ENCODE measurements at places on chromosomes 3 and 15.
A peak's percentile ranks its signal among the peaks of the same experiment; 100 is the strongest.

- no peak for DNase-seq
Measured at GRCh38 chr15:64597477-64597822, 137.1 kb downstream of the ZNF609 start.

GRCh38 chr3:25090698-25091453 is 337.2 kb upstream of the RARB start:
- DNase-seq, result no peak

DNA sequence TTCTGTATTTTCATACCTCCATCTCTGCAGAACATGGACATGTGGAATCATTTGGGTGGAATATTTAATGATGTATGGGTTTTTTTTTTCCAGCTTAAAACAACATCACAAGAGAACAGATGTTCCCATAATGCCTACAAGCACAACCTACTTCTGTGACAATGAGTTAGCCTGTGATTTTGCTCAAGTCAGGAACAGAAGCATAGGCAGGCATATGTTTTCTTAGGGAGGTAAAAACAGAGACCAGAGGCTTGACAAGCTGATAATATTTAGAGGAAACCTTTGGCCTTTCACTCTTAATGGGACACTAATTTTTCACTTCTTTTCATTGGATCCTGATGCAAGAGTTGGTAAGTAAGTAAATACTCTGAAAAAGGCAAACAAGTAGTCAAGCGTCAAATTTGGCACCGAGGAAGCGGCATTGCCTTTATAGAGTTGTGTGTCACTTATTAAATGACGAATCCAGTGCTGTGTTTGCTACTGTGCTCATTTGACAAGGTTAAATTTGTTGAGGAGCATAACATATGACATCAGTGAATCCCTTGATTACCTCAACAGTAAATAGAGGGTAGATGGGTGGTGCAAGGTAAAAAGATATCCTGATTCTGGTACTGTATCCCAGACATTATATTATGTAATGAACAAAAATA is 66.7 kb upstream of the RBMS3 start:
- no peak for DNase-seq

DNA sequence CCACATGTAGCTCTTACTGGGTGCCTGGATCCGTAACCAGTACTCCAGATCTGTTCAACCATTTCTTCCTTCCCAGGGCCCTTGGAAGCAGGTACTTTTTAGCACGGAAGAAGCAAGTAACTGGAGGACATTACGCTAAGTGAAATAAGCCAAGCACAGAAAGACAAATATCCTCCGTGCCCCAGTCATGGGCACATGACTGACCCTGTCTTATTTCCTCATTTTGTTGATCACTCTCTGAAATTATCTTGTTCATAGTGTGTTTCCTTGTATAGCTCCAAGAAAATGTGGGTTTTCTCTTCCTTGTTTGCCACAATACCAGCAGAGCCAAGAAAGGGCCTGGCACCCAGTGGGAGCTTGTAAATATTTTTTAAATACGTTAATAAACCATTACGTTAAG is 32.2 kb upstream of the MTMR14 start:
- DNase-seq, result no peak

DNA sequence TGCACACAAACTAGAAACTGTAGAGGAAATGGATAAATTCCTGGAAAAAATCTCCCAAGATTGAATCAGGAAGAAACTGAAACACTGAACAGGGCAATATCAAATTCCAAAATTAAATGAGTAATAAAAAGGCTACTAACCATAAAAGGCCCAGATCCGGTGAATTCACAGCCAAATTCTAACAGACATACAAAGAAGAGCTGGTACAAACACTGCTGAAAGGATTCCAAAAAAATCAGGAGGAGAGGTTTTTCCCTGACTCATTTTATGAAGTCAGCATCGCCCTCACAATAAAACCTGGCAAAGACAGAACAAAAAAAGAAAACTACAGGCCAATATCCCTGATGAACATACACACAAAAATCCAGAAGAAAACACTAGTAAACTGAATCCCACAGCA is 462.4 kb upstream of the THBS1 start:
- no peak for DNase-seq

- no peak for DNase-seq
Measured at GRCh38 chr3:81936817-81937216, 175.4 kb upstream of the GBE1 start.

- DNase-seq, result no peak
Measured at GRCh38 chr15:22974745-22975144, 5.4 kb downstream of the CYFIP1 start.

GRCh38 chr3:65836047-65836446 is 202.7 kb downstream of the MAGI1 start:
- peak; percentile 66 for DNase-seq

DNA sequence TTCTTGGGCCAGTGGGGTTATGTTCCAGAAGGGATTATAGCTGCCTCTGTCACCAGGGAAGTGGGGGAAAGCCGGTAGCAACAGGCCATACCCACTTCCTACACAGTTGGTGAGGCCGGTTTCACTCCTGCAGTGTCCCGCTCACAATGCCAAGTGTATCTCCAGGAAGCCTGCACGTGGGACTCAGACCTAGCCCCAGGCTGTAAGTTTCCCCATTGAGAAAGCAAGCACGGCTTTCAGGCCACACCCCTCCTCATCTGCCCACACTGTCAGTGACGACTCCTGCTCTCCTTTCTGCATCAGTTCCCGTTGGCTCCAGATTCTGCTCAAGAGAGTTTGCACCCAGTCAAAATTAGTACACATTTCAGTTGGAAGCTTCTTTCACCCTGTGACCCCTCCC is 51.6 kb upstream of the CPOX start:
- DNase-seq, result no peak

- peak; percentile 65 for DNase-seq
Measured at GRCh38 chr3:131277836-131278497, 103.6 kb upstream of the NUDT16 start.

- peak; percentile 4 for DNase-seq
Measured at GRCh38 chr3:136277634-136278033, 27.5 kb downstream of the PCCB start.

GRCh38 chr3:137294839-137295238 is 337.1 kb downstream of the IL20RB start:
- DNase-seq, result no peak

DNA sequence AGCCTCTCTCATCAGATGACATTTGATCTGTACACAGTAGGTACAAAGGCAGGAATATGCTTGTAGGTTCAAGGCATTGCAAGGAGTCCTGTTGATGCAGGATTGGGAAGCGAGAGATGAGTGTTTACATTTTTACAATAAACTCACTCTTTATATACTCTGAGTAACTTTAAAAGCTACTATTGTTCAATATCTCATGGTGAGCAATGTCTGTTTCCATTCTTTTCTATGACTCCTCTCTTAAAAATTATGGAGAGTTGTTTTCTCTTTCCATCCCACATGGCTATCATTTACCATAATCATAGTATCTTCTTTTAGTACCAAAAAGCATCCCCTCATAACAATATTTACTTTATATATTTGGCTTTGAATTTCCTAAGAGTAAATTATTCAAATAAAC is 314.0 kb upstream of the CDIN1 start:
- no peak for DNase-seq

DNA sequence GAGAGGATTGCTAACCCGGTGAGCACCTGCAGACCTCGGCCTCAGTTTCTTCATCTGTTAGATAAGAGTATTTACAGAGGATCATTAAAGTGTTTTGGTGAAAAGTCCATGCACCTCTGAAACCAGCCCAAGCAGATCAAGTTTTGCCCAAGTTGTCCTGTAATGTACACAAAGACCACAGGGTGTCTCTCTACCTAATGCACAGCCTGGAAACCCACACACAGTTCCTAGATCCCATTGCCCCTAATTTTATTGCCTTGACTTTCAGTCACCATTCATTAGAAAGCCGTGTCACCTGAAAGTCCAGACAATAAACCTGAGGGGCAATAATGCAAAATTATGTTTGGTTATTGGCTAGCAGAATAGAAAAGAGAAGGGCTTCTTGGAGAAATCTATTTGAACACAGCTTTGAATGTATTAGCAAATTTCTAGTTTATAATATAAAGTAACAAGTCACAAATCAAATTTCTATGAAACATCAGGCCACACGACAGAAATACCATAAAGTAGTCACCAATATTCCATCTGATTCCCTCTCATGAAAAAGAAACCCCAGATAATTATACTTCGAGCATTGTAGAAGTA is 161.3 kb upstream of the SLC2A2 start:
- peak; percentile 57 for DNase-seq

- no peak for DNase-seq
Measured at GRCh38 chr3:176097027-176097426, 1100.3 kb downstream of the TBL1XR1 start.

GRCh38 chr3:160105907-160106584 is 117.4 kb downstream of the IL12A start:
- DNase-seq, result no peak

DNA sequence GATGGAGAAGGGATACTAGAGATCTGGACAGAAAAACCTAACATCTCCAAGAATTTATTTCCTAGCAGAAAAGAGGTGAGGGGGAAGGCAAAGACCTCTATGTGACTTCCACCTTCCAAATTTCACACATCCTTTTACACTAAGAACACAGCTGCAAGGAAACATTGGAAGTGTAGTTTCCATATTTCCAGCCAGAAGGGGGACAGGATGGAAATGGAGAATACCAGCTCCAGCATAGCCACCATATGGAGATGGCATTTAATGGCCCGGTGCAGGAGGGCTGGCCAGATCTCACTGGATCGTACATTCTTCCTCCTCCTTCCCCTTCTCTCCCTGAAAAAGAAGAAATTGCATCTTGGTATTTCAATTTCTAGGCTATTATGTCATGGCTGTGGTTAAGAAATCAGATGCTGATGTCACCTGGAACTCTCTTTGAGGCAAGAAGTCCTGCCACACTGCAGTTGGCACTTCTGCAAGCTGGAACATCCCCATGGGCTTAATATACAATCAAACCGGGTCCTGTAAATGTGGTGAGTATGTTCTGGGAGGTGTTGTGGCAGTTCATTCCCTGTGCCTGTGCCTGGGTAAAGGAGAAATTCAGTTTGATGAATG is 36.9 kb upstream of the TF start:
- no peak for DNase-seq

DNA sequence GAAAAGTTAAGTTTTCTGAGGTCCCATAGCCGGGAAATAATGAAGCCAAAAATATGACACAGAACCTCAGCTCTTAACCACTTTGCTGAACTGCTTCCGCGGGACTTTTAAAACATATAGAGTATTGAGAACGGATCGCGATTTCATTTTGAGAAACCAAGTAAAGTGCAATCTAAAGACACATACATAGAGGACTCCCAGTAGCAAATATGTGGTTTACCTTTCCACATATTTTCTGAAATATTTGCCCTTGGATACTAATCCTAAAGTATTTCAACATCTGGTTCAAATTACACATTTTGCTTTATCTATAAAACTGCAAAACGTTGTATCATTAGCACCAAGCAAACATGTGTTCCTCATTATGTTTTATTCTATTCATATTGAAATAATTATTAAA is 776.5 kb downstream of the ROBO2 start:
- DNase-seq, result no peak

DNA sequence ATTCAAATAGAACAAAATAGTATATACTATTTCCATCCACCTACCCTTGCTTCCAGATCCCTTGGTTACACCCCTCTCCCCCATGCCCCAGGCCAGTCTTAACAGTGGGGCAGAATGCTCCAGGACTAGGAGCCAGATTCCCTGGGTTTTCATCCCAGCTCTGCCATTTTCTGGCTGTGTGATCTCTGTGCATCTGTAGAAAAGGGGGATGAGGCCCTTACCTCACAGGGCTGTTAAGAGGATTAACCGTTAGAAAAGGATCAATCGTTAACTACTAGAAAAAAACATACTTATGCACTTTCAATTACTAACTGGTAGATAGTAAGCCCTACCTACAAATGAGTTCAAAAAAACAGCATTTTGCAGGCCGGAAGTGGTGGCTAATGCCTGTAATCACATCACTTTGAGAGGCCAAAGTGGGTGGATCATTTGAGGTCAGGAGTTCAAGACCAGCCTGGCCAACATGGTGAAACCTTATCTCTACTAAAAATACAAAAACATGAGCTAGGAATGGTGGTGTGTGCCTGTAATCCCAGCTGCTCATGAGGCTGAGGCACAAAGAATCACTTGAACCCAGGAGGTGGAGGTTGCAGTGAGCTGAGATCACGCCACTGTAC is 11.7 kb downstream of the EBLN2 start:
- DNase-seq, result peak; percentile 40

GRCh38 chr3:189389346-189389745 is 217.6 kb downstream of the TPRG1 start:
- DNase-seq, result peak; percentile 26

All from renal cortical epithelial cell (primary cell).